Stimulated activated CD8-positive, alpha-beta memory T cell treated with anti-CD3 and anti-CD28 coated beads, Interleukin-15, amount 100 ng/mL, for 1 hour (primary cell): ENCODE measurements at places on chromosomes 12 and 14.

GRCh38 chr14:20671597-20672283, 12.6 kb upstream of the RNASE4 start:
- DNase-seq = no peak

- no peak for DNase-seq
Observed at GRCh38 chr14:104345621-104346462, 207.5 kb downstream of the KIF26A start.

DNA sequence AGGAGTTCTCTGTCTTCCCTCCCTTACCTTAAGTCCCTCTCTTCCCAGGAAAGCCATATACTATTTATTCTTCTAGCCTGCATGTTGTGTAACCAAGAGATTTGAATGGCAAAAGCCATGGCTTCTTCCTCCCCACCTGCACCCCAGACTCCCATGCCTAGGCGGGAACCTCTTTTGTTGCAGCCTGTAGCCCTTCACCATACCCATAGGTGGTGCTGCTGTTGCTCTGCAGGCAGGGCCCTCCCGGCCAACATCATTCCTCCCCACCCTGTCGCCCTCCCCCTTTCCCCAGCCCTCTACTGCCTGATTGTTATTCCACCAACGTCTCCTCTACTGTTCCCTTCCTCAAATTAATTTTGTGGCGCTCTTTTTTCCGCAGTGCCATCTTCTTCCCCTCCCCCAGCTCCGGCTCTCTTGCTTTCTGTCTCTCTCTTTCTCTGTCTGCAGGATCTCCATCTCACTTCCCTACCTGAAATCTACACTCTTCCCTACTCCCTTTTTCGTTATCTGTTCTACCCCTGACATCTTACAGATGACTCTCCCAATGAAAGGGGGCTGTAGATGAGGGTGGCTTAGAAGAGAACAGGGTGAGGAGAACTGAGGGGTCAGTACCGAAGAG, 13.8 kb downstream of the NGDN start:
- DNase-seq = no peak

- DNase-seq = peak; percentile 16
Observed at GRCh38 chr14:85934123-85934885, 404.4 kb downstream of the FLRT2 start.

- peak; percentile 7 for DNase-seq
Observed at GRCh38 chr14:104876251-104876699, 11.2 kb downstream of the CEP170B start.

DNA sequence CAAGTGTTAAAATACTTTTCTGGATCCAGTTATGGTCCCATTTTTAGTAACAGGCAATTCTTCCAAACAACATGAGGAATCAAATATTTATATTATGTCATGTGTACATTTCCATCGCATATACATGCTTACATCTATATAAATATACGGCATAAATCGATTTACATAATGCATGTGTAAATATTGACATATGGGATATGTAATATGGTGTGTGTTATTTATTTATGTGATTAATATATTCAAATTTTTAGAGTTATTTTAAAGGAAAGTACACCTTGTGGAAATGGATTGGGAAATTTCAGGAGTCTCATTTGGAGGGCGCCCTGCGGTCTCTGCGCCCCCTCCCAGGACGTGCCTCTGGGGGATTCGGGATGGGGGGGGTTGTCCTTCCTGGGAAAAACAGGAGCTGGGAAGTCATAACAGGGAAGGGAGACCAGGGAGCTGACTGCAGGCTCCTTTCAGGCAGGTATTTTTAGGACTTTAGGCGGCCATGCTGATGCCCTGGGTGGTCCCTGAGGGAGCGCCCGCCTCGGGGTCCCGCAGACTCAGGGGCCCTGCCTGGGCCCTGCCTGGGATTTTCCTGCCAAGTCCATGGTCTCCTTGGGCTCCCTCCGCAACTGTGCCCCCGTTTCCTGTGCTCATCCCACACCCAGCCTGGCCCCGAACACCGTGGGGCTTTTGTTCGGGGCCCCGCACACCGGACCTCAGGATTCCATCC, 82.7 kb upstream of the SFSWAP start:
- no peak for DNase-seq

- no peak for DNase-seq
Observed at GRCh38 chr12:4114986-4115385, 158.6 kb upstream of the CCND2 start.

DNA sequence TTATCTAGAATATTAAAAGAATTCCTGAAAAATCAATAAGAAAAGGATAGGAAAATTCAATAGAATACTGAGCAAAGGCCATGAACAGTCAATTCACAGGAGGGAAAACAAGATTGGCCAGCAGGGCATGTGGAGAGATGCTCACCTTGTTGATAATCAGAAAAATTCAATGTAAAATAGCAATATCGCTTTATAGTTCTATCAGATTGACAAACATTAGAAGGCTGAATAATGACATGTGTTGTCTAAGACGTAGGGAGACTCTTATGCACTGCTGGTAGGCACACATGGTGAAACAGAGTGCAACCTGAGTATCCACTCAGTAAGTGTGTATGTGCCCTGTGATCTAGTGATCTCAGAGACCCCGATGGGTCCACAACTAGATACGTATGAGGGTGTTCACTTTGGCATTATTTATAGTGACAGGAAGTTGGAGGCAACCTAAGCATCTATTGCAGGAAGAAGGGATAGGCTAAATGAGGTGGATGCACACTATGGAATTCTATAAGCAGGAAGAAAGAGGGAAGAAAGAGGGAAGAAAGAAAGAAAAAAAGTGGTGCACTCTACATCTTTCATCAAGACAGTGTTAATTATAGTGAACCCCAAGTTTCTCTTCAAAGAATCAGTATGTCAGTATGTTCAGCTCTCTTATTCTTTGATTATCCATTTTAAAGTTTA, 3.8 kb upstream of the ANKRD33 start:
- no peak for DNase-seq

DNA sequence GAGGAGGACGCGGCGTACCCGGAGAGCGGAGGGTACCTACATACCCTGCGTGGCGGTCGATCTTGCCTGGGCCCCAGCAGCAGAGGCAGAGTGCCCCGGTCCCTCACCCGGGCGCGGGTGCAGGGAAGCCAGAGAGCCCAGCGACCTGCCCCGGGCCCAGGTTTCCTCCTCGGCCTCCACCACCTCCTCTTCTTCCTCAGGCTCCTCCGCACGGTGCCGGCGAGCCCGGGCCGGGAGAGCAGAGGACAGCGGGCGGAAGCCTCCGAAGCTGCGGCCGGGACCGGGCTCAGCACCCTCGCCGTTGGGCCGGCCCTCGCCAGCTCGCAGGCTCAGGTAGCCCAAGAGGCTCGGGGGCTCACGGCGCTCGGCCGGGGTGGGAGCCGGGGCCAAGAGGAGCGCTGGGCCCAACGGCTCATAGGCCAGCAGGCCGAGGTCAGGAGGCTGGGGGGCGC, 6.6 kb downstream of the ZNF219 start:
- DNase-seq = no peak

DNA sequence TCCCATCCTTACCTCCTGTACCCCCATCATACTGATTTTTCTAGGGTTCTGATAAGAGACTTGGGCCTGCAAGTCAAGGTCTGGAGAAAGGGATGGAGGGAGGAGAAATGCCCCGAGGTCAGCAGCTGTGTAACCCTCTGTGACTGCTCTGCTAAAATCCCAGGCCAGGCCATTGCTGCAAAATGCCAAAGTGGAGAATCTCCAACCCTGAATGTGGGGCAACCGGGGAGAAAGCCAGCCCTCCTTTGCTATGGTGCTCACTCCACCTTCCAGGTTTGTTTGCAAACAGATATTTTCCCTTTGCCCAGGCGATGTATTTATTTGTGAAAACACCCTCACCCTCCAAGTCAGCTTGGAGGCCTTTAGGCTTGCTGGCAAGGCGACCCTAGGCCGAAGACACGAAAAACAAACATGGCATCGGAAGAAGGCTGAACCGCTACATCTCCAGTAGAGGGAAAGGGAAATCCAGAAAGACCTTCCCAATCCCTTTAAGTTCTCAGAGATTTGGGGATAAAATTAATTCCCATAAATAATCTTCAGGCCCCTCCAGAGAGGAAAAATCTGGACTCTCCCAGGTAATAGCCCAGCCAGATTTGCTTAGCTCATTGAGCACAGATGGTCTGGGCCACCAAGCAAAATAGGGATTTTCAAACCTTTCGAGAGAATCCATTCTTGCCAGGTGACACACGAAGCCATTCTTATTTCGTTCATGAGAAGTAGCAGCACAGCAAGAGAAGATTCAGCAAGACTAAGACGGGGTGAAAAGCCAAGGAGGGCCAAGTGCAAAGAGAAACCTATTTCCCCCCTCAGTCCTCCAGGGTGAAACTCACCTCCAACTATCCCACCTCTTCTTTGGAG, 1.3 kb upstream of the TBX5 start:
- DNase-seq = no peak

DNA sequence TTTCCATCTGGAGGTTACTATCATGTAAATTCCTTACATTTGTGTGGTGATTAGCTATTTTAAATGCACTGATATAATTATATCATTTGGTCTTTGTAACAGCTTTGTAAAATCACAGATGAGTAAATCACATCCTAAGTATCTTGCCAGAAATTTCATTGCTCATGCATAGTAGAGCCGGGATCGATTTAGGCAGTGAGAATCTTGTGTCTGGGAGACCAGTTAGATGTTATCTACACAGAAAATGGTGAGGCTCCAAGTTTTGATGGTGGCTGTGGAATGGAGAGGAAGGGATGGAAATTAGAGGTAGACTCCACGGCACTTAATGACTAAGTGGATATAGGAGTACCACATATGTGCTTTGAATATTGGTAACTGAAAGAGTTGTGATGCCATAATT, 156.3 kb downstream of the MSRB3 start:
- DNase-seq = no peak
